Natural killer cell treated with Interleukin-12 subunit alpha and Interleukin-12 subunit beta and Interleukin-15 and Interleukin-18, amount 100 ng/mL, for 72 hours (primary cell): ENCODE measurements at places on chromosomes 3 and 15. TPM values are rescaled to one million over a fixed set of nuclear protein-coding genes. Genes with fewer than 3 reads are reported as not detected.

- peak overlapping the region; percentile 97 for H3K27ac ChIP-seq
- peak; percentile 63 for DNase-seq
- H3K4me3 ChIP-seq = peak overlapping the region; percentile 94
- H3K4me1 ChIP-seq = peaks cover 27% of the 10 kb centered on the region
- H3K36me3 ChIP-seq = no peaks in the 10 kb centered on the region
Observed at GRCh38 chr15:58748852-58749531, 515 bp downstream of the ADAM10 start.

DNA sequence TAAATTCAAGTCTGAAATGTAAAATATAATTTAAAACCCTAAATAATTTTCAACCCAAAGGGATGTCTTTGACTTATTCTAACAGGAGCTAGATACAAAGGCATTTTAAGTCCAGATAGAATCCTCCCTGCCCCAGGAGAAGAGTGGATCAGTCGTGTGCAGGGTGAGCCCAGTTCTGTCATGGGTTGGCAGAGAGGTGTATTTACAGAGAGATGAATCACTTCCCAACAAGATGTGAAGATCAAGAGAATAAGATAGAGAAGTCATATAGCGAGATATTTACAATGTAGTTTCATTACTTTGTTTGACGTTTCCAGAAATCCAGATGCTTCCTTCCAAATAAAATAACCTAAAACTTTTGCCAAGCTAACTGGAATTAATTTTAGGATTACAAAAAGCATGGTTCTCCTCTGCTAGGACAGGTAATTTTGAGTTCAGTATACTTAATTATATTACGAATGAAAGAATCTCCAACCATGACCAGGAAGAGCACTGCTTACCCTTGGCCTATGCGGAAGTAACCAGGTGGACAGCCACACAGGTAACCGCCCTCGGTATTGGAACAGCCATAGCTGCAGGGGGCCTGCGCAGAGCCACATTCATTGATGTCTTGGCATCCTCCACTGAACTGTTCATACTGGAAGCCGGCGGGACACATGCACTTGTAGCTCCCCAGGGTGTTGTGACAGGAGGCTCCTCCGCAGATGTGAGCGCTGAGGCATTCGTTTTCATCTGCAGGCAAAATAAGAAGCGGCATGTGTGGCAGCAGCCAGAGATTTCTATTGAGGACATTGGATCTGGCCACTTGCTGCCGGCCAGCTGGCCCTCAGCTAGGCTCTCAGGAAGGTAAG is 84.0 kb downstream of the DUT start:
- no peak overlapping the region for H3K4me3 ChIP-seq
- no peak for DNase-seq
- H3K4me1 ChIP-seq = no peaks in the 10 kb centered on the region
- peaks cover 9% of the 10 kb centered on the region for H3K27me3 ChIP-seq
- no peaks in the 10 kb centered on the region for H3K36me3 ChIP-seq

GRCh38 chr3:154954757-154955156 is 125.4 kb upstream of the MME start:
- no peak overlapping the region for H3K27ac ChIP-seq
- H3K4me1 ChIP-seq = no peaks in the 10 kb centered on the region
- H3K36me3 ChIP-seq = no peaks in the 10 kb centered on the region

DNA sequence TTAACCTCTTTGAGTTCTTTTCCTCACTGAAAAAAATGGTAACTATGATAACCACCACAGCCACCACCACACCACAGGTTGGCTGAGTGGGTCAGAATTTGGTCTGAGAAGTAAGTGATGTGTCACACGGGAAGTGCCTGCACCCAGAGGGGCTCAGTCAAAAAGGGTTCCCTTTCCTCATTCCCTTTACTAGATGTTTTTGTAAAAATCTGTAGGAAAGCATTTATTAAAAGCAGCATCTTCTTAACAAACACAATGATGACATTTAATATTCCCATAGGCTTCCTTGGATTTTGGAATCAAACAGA is 23.2 kb downstream of the CFAP92 start:
- no peaks in the 10 kb centered on the region for H3K36me3 ChIP-seq
- H3K4me1 ChIP-seq = peaks cover 8% of the 10 kb centered on the region
- no peak for DNase-seq
- H3K4me3 ChIP-seq = no peak overlapping the region
- no peaks in the 10 kb centered on the region for H3K27me3 ChIP-seq

DNA sequence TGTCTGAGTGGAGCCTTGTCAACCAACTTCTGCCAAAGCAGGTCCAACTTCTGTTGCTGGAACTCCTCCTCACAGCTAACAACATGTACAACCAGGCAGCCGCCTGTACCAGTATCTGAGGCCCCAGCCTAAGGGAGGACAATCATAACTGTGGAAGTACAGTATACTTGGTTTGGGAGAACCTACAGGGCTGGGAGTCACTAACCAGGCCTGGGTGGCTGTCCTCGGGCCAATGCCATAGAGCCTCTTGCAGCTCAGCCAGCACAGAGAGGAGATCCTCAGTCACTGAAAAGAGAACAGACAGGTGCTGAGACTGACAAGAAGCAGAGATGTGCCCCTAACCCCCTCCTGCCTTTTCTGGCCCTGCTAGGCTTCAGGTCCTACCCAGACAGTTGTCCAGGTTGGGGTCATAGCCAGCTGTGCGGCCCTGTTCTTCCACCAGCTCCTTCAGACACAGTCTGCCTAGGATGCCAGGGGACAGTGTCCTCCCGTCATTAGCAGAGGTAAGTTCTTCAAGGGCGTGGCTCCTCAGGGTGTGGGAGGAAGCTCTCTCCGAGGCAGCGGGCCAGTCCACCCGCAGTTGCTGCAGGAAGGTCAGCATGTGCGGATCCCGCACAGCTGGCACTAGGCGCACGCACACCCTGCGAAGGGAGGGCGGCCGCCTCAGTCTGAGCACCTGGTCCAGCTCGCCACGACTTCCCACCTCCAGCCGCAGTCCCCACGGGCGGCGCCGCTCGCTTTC is 980 bp downstream of the DALRD3 start:
- peaks cover 16% of the 10 kb centered on the region for H3K4me1 ChIP-seq
- no peaks in the 10 kb centered on the region for H3K27me3 ChIP-seq
- no peak for DNase-seq
- H3K36me3 ChIP-seq = no peaks in the 10 kb centered on the region

DNA sequence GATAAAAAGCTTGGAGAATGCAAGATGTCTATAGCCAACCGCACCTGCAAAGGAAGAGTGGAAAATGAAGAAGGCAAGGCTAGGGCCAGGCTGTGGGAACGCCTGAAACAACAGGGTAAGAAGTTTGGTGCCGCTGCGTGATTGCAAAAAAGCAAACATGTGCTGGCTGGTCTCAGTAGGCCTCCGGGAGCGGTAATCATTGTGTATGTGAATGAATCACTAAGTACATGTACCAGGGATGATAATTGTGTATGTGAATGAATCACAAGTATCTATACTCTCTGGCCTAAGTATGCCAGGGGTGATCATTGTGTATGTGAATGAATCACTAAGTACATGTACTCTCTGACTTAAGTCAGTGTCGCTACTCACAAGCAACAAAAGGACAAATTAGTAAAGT is 40.3 kb upstream of the PARL start:
- H3K36me3 ChIP-seq = peaks cover 7% of the 10 kb centered on the region
- H3K27me3 ChIP-seq = no peaks in the 10 kb centered on the region
- no peaks in the 10 kb centered on the region for H3K4me1 ChIP-seq
- no peak overlapping the region for H3K4me3 ChIP-seq
- no peak overlapping the region for H3K27ac ChIP-seq

DNA sequence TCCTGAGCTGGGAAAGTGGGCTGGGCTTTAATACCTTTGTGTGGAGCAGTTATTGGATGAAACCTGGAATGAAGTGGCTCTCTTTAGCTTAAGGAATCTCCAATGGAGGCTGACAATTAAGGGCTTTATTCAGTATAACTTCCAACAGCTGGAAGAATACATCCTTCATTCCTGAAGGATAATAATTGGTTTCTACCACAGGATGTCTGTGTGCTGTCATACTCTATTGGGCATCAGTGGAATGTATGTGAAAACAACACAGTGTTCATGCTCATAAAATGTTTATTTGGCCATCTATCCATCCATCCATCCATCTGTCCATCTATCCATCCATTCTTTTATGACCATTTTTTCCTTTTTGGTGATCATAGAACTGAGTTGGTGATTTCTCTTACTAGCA is 220.7 kb upstream of the GAP43 start:
- no peak overlapping the region for H3K4me3 ChIP-seq
- H3K27me3 ChIP-seq = peaks cover 2% of the 10 kb centered on the region
- no peak overlapping the region for H3K27ac ChIP-seq

GRCh38 chr15:88395872-88396781 is 71.1 kb downstream of the MRPL46 start:
- H3K4me1 ChIP-seq = no peaks in the 10 kb centered on the region
- no peak overlapping the region for H3K27ac ChIP-seq
- H3K27me3 ChIP-seq = peaks cover 16% of the 10 kb centered on the region
- H3K4me3 ChIP-seq = no peak overlapping the region

GRCh38 chr3:60829058-60829457 is 422.2 kb downstream of the FHIT start:
- no peak overlapping the region for H3K27ac ChIP-seq
- no peaks in the 10 kb centered on the region for H3K4me1 ChIP-seq
- H3K27me3 ChIP-seq = no peaks in the 10 kb centered on the region
- DNase-seq = no peak
- no peak overlapping the region for H3K4me3 ChIP-seq

GRCh38 chr3:59766200-59766872 is 716.5 kb upstream of the CFAP20DC start:
- no peaks in the 10 kb centered on the region for H3K4me1 ChIP-seq
- DNase-seq = no peak
- H3K4me3 ChIP-seq = no peak overlapping the region
- peaks cover 7% of the 10 kb centered on the region for H3K27me3 ChIP-seq

DNA sequence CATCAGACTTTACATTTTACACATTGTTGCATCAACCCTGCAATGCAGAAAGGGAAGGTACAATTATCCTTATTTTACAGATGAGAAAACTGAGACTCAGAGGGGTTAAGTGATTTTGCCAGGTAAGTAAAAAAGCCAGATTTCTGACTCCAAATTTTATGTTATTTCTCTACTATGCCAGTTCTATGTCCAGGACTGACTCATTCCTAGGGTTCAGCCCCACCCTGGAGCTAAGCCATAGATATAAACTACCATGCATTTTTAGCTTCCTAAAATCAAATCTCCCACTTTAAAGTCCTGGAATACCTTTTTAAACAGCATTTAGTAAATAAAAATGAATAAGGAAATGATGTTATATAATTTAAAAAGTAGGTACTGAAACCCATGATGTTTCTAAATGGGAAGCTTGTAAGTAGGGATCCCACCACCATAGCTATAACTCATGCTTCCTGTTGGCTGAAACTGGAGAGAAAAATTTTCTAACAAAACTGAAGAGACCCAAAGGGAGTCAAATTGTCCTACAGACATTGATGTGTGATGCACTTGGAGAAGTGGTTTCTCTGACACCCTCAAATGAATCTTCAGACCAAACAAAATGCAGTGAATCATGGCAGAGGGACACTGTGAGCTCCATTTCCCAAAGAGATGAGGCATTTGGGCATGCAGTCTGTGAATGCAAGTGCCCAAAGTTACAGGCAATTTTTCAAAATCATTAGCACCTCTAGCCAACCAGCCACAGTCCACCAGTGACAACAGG is 301.7 kb upstream of the UMPS start:
- H3K4me1 ChIP-seq = no peaks in the 10 kb centered on the region
- peaks cover 33% of the 10 kb centered on the region for H3K27me3 ChIP-seq
- no peaks in the 10 kb centered on the region for H3K36me3 ChIP-seq
- no peak overlapping the region for H3K27ac ChIP-seq
- H3K4me3 ChIP-seq = no peak overlapping the region

DNA sequence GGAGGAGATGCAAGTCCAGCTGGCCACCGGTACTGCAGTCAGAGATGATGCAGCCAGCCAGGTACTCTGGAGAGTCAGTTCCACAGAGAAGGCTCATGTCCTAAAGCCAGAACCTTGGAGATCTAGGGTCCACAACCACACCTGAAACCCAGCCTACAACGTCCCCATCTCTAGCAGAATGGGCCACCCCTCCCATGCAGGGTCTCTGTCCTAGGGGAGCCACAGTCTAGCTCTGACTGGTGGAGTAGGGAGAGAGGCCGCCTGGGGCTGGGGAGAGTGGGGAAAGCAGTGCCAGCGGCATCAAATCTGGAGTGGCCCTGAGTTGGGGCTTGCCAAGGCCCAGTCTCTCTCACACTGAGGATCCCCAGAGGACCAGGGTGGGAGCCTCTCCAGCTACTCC is 43.5 kb downstream of the PTH1R start:
- DNase-seq = no peak
- peaks cover 21% of the 10 kb centered on the region for H3K36me3 ChIP-seq

- DNase-seq = no peak
- no peak overlapping the region for H3K27ac ChIP-seq
- no peak overlapping the region for H3K4me3 ChIP-seq
- no peaks in the 10 kb centered on the region for H3K27me3 ChIP-seq
Observed at GRCh38 chr3:54873059-54874010, 54.5 kb downstream of the LRTM1 start.

DNA sequence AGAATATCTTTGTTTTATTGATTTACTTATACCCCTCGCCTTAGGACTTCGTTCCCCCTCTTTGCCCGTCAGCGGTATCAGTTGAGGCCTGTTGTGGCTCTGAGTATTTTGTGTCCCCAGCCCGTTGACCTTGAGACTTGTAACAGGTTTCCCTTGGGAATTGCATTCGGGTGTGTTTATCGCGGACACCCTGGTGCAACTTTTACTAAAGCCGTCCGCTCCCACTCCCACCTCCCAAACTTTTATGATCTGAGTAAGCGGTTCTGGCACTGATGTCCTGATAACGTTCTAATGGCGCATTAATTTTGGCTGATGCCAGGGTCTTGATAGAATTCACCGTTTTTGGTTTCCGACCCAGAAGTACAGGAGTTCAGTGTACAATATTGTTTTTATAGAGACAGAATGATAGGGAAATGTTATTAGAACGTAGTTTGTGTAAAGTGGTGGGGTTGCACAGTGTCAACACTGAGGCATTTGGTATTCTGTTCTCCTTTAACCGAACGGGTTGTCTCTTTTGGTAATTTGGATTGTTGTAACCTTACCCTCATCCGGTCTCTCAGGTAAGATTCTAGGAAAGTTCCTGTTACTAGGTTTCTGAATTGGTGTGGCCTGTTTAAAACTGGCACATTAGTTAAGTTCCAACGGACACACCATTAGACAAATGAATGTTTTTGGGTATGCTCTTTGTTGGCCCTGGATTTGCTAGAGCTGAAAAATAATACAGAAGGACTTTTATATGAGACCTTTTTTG is 47.8 kb downstream of the OIP5 start:
- H3K27me3 ChIP-seq = no peaks in the 10 kb centered on the region
- DNase-seq = no peak
- H3K4me3 ChIP-seq = peak overlapping the region; percentile 98
- H3K27ac ChIP-seq = peak overlapping the region; percentile 90

- no peak for DNase-seq
- no peaks in the 10 kb centered on the region for H3K36me3 ChIP-seq
- H3K4me3 ChIP-seq = no peak overlapping the region
- H3K27ac ChIP-seq = no peak overlapping the region
- H3K27me3 ChIP-seq = peaks cover 33% of the 10 kb centered on the region
- peaks cover 6% of the 10 kb centered on the region for H3K4me1 ChIP-seq
Observed at GRCh38 chr3:155739154-155739553, 5.7 kb downstream of the PLCH1 start.

Gene RFTN1
- total RNA-seq = 201 TPM

Gene HDDC3
- total RNA-seq = 23.4 TPM

Gene SAMD7
- total RNA-seq = not detected

Gene TXNRD3
- total RNA-seq = 1.2 TPM

Gene MYNN
- 14.5 TPM for total RNA-seq

Gene TMC3
- not detected for total RNA-seq
